Calu3 (cell line): ENCODE measurements at places on chromosomes 11 and 22.

DNA sequence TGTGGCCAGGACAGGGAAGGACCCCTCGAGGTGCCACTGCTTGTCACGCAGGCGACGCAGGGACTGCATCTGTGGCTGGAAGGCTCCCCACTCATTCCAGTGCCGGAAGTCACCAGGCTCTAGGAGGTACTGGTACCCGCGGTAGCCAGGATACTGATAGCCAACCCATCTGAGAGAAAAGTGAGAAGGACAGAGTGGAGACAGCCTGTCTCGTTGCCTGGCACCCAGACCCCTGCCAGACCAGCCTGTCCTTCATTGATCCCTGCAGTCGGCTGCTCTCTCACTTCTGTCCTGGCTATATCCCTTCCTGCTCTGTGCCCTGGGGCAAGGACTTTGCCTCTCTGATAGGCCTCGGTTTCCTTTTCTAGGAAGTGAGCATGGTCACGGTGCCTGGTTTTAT lies 9.6 kb upstream of the TPST2 start:
- no peak for DNase-seq

GRCh38 chr11:10522276-10522675 lies 18.7 kb downstream of the RNF141 start:
- DNase-seq, result no peak

- DNase-seq, result no peak
These were observed 5.1 kb downstream of the PRDM10 start for GRCh38 chr11:129997513-129997912.

GRCh38 chr22:37299969-37300509 lies 17.7 kb downstream of the CYTH4 start:
- DNase-seq, result no peak

- no peak for DNase-seq
These were observed 32.1 kb downstream of the MTMR3 start for GRCh38 chr22:29914991-29915533.

DNA sequence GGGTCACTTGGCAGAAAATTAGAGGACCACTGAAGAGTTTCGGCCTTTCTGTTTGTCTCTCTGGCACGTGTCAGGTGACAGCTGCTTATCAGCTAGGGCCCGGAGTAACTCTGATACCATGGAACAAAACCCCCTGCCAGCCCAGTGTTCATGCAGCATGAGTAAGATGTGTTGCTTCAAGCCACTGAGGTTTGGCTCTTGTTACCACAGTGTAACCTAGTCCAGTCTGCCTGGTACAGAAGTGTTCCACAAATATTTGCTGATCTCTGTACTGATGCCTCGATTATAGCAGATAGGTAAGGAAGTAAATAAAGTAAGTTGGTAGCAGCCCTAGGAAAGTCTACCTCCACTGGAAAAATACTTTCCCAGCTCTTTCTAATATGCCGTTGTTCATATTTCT lies 20.5 kb upstream of the ETS1 start:
- no peak for DNase-seq

DNA sequence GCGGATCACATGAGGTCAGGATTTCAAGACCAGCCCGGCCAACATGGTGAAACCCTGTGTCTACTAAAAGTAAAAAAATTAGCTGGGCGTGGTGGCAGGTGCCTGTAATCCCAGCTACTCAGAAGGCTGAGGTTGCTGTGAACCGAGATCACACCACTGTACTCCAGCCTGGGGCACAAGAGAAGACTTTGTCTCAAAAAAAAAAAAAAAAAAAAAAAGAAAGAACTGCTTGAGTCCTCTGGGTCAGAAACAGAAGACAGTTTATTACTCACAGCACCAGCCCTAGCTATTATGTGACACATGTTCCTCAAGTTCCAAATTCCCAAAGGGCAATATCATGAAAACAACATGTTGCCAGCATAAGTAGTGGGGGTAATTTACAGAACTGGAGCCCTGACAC lies 1014.1 kb upstream of the RAG2 start:
- DNase-seq, result no peak

DNA sequence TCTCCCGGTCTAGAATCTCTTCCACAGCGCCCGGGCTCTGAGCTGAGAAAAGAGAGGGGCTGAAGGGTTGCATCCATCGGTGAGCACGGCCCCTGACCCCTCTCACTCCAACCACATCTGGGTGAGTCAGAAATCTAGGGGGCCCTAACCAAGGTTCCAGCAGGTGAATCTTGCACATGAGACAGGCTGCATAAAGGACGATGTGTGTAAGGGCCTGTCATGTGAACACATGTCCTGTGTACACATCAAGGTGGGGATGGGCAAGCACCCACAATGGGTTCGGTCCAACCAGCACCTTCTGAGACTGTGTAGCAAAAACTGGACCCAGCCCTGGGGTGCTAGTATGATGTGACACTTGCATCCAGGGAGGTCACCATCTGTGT lies 1.2 kb downstream of the BET1L start:
- DNase-seq, result no peak

- DNase-seq, result no peak
These were observed 2.4 kb downstream of the ARCN1 start for GRCh38 chr11:118574636-118575035.

DNA sequence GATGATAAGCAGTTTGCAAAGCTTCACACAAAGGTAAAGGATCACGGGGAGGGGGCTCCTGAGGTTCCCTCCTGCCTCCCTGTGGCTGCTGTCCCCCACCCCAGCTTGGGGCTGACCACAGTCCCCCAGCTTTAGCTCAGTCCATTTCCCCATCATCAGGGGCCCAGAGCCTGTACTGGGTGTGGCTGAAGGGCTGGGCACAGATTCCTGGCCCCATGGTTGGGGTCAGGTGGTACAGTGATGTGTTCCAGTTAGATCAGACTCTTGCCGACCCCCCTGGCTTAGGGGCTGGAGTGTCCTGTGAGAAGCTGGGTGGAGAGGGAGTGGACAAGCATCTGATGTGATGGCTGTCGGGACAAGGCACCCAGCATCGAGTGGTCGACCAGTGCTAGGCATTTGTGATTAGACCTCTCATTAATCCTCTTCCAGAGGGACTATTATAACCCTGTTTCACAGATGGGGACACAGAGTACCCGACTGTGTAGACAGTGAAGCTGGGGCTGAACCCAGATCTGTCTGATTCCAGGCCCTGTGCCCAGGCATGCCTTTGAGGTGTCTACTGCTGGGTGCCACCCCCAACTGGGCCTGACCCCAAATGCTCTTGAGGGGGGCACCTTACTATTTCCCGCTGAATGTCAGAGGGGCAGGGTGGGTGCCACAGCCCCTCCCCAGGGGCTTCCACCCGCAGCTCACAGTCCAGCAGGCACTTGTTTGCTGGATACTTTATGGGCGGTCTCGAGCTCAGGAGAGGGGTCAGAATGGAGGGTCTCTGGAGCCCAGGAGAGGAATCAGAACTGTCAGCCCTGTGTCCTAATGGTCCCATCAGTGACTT lies 4.3 kb downstream of the SHANK3 start:
- no peak for DNase-seq

GRCh38 chr11:33214187-33214586 lies 43.0 kb upstream of the HIPK3 start:
- no peak for DNase-seq

DNA sequence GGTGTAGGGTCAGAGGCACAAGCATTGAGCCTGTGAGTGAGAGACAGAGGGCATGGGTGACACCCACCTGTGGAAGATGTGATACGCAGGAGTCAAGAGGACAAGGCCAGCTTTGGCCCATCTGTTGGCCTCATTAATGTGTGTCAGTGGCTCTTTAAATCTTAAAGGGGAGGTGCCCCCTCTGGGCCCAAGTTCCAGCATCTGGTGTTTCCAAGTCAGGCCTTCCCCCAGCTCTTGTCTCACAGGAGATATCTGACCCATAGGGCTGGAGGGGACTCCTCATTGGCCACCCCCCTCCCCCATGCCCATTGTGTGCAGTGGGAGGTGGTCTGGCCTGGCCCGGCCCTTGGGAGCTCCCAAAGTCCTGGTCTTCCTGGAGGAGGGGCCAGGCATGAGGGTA lies 8.9 kb downstream of the KCNK7 start:
- DNase-seq, result no peak
